CD4-positive, alpha-beta memory T cell (primary cell): ENCODE measurements at places on chromosomes 16 and 17. TPM values are rescaled to one million over a fixed set of nuclear protein-coding genes. Genes with fewer than 3 reads are reported as not detected.

GRCh38 chr16:85557083-85557970, 55.8 kb upstream of the GSE1 start:
- no peaks in the 10 kb centered on the region for H3K36me3 ChIP-seq
- DNase-seq, result peak; percentile 52
- peak overlapping the region; percentile 69 for H3K27ac ChIP-seq
- no peaks in the 10 kb centered on the region for H3K27me3 ChIP-seq
- peak overlapping the region; percentile 63 for H3K4me3 ChIP-seq

DNA sequence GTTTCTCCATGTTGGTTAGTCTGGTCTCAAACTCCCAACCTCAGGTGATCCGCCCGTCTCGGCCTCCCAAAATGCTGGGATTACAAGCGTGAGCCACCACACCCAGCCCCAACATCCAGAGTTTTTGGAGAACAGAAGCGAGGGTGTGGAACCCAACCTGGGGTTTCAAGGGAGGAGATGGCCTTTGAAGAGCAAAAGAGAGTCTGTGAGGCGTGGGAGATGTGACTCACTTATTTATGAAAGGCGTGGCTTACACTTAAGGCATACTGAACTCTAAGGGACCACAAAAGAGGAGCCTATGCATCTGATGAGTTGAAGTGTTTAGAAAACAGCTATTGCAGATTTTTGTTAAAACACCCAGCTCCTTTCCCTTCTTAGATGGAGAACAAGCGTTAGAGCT, 18.9 kb downstream of the ARSG start:
- no peak overlapping the region for H3K4me3 ChIP-seq
- no peaks in the 10 kb centered on the region for H3K27me3 ChIP-seq
- DNase-seq, result peak; percentile 33
- H3K27ac ChIP-seq, result no peak overlapping the region
- H3K4me1 ChIP-seq, result peaks cover 59% of the 10 kb centered on the region

- DNase-seq, result no peak
- no peak overlapping the region for H3K27ac ChIP-seq
- no peaks in the 10 kb centered on the region for H3K36me3 ChIP-seq
- H3K4me1 ChIP-seq, result no peaks in the 10 kb centered on the region
- no peaks in the 10 kb centered on the region for H3K27me3 ChIP-seq
- H3K4me3 ChIP-seq, result no peak overlapping the region
Observed at GRCh38 chr16:48201515-48202201, 42.4 kb upstream of the LONP2 start.

Gene KCNH4
- total RNA-seq, result 0.11 TPM

Gene TEX19
- total RNA-seq, result not detected

GRCh38 chr16:6493555-6493954, 839.1 kb upstream of the RBFOX1 start:
- H3K27me3 ChIP-seq, result no peaks in the 10 kb centered on the region
- H3K4me3 ChIP-seq, result no peak overlapping the region
- DNase-seq, result no peak
- no peaks in the 10 kb centered on the region for H3K4me1 ChIP-seq
- H3K36me3 ChIP-seq, result no peaks in the 10 kb centered on the region
- no peak overlapping the region for H3K27ac ChIP-seq
